ENCODE measurements at places on chromosomes 2 and 18.

DNA sequence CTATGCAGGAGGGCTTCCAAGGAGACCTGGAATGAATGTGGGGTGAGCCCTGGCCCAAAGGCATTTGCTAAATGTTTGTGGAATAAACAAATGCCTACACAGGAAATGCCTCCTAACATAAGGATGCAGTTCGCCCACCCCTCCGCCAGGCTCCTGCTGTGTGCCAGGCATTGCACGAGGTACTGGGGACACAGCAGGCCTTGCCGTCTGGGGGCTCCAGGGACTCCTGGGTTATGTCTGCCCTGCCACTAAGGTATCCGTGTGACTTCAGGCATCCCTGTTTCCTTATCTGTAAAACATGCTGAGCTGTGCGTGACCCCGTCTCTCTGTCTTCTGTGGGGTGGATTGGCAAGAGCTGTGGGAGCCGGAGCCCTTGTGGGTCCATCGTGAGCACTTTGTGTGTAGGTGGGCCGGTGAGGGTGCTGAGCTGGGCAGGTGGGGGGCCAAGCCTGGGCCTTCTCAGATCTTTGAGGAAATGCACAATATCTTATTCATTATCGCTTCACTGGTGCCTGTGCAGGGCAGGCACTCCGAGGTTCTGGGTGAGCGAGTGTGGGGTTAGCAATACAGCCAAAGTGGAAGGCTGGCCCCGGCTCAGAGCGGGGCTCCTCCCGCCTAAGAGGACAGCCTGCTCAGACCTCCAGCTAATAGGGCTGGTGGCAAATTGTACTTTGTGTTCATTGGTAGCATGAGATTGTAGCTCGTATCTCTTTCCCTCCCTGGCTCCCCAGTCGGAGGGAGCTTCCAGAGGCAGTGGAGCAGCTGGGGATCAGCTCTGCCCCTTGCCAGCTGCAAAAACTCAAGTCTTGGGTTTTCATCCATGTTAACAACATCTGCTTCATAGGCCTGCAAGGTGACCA is 126.8 kb downstream of the GLI2 start:
- DNase-seq = no peak

- DNase-seq = no peak
These were observed 19.4 kb downstream of the FOSL2 start for GRCh38 chr2:28411956-28412609.

DNA sequence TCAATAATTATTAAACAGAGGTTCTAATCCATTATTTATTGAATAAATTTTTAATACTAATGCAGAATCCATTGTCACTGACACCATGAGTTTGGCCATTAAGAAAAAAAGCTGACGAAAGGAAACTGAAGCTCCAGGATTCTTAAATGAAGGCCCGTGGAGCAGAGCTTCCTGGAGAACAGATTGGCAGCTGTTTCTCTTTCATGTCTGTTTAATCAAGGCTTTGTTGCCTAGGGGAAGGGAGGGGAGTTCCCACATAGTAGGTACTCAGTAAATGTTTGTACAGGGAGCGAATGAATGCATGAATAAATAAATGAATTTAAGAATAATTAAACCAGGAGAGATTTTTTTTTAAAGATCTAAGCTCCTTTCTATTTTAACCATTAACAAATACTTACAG is 315.1 kb upstream of the KLHL29 start:
- no peak for DNase-seq

DNA sequence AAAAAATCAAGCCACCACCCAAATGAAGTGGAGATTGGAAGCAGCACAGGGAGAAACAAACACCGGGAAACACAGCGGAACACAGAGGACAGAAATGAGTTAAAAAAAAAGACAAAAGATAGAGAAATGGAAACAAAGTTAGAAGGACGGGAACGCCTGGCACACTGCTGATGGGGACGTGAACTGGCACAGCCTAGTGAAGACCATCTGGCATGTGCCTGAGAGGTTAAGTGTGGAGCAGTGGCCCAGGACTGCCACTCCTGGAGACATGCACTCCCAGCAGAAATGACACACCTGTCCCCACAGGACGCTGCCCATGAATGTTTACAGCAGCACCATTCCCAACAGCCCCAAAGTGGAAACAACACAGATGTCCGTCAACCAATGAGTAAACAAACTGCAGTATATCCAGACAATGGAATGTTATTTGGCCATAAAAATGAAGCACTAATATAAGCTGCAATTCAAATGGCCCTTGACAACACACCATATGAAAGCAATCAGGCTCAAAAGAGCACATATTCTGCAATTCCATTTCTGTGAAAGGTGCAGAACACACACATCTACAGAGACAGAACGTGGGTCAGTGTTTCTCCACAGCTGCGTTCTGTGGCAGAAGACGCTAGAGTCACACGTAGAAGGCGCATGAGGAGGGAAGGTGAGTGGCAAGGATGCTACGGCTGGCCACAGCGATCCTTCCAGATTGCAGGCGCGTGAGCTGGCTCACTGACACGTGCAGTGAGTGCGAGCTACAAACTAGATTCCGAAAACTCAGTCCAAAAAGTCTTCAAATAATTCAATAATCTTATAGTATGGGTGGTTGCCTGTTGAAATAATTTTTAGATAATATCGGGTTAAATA is 24.6 kb downstream of the THAP4 start:
- DNase-seq = no peak

GRCh38 chr2:191314697-191315364 is 69.6 kb downstream of the MYO1B start:
- no peak for DNase-seq

GRCh38 chr18:7459851-7460770 is 107.0 kb upstream of the PTPRM start:
- no peak for DNase-seq
